Left ventricle myocardium superior (tissue), 1 donor: ENCODE measurements at places on chromosomes 6 and 20.

DNA sequence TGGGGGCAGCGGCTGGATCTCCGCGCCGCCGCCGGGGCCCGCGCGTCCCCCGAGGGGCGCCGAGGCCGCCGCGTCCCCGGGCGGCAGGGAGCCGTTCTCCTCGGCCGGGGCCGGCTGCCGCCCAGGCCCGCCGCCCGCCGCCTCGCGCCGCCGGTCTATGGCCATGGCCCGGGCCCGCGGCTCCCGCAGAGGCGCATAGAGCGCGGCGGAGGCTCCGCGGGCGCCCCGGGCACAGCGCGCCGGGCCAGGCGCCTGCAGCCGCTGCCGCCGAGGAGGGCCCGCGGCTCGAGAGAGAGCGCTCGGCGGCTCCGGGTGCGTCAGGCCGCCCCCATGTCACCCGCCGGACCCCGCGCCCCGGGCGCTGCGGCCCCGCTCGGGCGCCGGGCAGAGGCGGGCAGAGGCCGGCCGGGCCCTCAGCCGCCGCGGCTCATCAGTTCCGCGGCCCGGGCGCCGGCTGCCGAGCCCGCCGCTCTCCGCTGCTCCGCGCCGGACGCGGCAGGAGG lies 404 bp downstream of the SLC22A23 start:
- DNase-seq: no peak

DNA sequence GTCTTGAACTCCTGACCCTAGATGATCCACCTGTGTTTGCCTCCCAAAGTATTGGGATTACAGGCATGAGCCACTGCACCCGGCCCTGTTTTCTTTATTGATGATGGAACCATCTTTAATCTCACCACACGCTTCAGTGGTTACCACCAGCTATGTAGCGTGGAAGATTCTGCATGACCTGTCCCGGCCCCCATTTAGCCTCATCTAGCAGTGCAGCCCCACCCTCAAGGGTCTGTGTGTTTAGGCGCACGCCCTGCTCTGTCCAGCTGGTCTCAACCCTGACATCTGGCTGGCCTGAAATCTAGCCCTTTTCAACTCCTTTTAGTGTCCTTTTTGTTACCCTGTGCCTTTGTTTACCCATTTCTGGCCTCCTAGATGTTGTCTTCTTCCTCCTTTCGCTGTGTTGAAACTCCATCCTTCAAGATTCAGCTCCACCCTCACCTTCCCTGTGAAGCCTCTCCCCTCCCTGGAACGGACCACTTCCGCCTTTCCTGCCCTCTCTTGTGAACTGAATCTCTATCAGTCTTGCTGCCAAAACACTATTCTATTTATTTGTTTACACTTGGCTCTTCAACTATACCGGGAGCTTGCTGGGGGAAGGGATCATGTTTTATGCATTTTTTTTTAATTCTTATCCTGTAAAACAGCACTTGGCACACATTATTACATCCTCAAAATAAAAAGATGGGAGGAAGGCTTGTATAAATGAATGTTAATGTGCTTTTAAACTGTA lies 101.0 kb upstream of the MTHFD1L start:
- no peak for DNase-seq

GRCh38 chr6:130975325-130975724 lies 87.7 kb downstream of the EPB41L2 start:
- no peak for DNase-seq

DNA sequence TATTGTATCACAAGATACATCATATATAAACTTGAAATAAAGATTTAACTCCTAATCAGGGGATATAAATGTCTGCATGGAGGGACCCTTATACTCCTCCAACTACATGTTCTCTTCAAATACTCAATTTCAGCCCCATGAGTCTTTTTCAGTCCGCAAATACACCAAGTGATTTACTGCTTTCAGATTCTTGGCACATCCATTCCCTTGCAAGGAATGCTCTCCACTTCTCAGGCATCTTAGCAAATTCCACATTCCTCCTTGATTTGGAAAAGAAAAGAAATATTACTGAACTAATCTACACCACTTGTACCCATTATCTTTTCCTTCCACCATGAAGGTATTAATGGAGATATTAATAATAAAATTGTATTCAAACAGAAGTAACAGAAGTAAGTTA lies 999.4 kb upstream of the GJE1 start:
- DNase-seq: no peak

DNA sequence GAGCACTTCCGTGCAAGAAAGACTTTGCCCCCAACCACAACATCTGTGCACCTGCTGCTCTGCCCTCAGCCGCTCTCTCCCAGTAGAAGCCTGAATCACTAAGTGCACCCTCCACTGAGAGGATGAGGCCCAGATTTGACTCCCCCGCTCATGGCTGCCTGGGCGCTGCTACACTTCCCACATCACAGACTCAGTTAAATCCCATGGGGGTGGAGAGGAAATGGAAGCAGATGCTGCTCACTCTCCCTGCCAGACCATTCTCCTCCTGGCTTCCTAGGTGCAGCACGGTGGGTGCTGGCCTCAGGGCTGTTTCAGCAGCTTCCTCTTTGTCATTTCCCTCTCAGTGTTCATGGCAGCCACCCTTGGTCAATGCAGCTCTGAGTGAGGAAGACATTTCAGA lies 4.8 kb downstream of the CST5 start:
- DNase-seq: no peak

- no peak for DNase-seq
Observed at GRCh38 chr6:133559926-133560325, 318.8 kb downstream of the EYA4 start.

DNA sequence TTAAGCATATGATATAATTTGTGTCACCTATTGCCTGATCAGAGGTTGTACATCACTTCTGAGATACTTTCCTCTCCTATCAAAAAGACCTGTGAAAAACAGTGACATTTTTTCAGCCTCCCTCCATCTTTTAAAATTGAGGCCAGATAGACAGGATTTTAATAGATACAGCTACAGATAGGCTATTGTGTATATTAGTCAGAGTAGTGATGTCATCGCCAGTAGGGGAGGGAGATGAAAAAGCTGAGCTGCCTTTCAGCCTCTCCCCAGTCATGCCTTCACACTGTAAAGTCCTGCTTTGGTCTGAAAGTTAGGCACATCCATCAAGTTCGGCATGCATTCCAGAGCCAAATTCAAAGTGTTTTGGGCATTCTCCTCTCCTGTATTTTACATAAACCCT lies 7.9 kb upstream of the PABPC1L start:
- DNase-seq: no peak

DNA sequence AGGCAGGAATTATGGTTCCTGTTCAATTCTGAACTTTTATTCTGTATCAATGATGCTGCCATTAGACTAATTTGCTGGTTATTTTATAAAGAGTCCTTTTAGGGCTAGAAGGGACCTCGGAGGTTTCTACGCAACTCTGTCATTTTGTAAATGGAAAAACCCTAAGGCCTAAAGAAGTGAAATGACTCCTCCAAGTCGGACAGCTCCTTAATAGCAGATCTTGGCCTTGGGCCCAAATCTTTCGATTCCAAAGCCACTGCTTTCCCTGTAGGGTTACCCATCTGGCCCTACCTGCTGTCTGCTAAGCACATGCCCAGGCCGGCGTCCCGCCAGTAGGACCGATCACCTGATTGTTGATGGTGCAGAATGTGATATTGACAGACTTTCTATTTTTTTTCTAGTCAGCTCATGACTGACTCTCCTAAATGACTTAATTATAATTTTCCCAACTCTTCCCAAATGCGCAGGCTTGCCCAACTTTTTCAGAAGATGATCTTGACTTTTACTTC lies 40.2 kb downstream of the PLEKHG1 start:
- no peak for DNase-seq
